ENCODE measurements at places on chromosomes 7 and 10.

GRCh38 chr7:142379201-142379885, 121.5 kb upstream of the PRSS58 start:
- DNase-seq: no peak

GRCh38 chr10:78964274-78964951, 104.4 kb upstream of the ZMIZ1 start:
- no peak for DNase-seq

DNA sequence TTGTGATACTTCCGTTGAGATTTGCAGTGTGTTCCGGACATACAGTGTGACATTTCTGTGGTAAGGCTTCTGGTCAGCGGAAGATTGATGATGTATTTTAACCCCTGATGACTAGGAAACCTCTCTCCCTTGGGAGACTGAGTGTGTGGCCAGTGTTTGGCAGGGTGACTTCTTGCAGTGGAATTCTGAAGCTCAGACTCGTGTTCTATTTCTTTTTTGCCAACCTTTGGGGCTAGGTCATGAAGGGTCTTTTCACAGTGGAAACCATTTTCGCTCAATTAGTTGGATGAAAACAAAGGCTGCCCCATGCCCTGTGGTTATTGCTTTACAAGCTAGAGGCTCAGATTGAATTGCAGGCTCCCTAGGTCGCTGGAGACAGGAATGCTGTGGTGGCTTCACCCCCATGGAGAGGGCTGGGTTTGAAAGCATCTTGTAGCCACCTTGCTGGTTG, 288.9 kb downstream of the BBS9 start:
- DNase-seq: no peak

- DNase-seq: no peak
These were observed 94.2 kb upstream of the IGFBP3 start for GRCh38 chr7:46015107-46015868.

DNA sequence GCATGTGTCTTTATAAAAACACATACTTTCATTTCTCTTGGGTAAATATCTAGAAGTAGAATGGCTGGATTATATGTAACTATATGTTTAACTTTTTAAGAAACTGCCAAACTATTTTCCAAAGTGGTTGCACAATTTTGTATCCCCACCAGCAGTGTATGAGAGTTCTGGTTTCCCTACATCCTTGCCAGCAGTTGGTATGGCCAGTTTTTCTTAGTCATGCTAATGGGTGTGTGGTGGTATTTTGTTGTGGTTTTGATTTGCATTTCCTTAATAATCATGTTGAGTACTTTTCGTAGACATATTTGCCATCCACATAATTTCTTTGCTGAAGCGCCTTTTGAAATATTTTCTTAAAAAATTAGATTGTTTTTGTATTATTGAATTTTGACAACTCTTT, 60.3 kb downstream of the NEUROG3 start:
- DNase-seq: no peak

DNA sequence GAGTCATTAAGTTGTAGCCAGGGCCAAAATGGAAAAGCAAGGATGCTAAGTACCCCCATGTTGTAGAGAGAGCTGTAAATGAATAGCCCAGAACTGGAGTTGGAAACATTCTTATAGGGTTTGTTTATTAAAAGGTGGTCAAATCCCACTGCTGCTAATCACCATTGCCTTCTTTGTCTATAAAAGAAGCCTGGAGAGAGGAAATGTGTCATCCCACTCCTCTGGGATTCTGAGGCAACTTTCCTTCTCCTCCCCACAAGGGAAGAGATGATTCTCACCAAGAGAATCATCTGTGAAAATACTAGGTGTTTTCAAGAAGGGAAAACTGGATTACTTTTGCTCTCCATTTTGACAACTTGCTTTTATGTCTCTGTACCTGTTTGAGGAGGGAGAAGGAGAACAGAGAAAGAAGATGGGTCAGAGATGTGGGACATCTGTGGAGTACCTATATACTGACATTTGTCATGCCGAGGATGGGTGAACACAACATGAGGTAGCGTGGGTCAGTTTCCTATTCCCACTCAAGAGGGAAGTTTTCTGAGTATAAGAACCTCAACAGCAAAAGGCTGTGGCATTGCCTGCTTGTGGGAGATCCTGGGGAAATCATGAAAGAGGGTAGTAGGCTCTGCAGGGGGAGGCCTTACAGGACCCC, 262.2 kb downstream of the KIF20B start:
- DNase-seq: no peak

GRCh38 chr10:114022766-114023597, 20.7 kb upstream of the ADRB1 start:
- DNase-seq: no peak

- no peak for DNase-seq
These were observed 668.3 kb upstream of the FOXK1 start for GRCh38 chr7:4013793-4014192.

DNA sequence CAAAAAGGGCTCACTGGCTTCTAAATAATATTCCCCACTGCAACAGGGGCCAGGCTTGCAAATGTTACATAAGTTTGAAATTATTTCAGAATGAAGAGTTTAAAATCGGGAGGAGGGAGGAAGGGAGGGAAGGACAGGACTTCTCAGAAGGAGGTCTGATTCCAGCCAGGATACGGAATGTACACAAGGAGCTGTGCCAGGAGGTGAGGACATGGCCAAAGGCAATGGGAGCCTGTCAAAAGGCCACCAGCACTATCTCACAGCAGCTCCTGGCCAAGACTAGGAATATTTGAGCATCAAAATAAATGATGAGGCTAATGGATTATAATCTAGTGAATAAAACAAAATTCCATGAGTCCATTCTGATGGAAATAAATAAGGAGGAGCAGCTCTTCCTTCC, 18.6 kb upstream of the DRGX start:
- DNase-seq: no peak

GRCh38 chr7:15751191-15751701, 64.8 kb upstream of the MEOX2 start:
- DNase-seq: no peak

GRCh38 chr7:9013940-9014339, 580.5 kb downstream of the NXPH1 start:
- DNase-seq: no peak

DNA sequence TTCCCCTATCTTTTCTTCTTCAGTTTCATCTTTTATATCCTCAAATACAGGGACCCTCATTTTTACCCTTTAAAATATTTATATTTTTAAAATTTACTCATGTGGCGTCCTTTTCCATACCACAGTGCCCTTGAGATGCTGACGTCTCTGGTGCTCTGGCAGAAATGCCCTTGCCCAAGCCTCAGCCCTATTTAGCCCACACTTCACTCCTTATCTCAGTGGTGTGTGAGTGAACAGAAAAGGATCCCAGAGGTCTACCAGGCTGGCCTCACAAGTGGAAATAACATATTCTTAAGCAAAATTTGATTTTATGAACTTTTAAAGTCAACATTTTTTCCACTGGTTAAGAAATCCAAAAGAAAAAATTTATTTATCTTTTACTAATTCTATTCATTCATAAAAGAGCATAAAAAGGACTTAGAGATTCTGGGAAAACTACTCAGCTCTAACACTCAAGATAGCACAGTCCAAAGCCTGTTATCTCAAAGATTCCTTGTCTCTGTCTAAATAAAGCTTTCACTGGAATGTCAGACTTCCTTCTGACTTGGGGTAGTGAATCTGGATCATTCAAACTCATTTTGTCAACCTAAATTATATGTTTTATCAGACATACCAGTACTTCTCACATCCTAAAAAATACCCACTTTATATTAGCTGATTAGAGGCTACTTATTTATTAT, at the start of gene NEBL:
Gene NEBL (minus strand): TSS at position 166 of the 680 bp plus-strand sequence. CDS start 106 bp downstream, at position 60.
- no peak for DNase-seq

GRCh38 chr7:23014681-23015080, 751 bp upstream of the HYCC1 start:
- DNase-seq: no peak

- peak; percentile 26 for DNase-seq
These were observed 12.3 kb upstream of the ENO4 start for GRCh38 chr10:116836902-116837523.

DNA sequence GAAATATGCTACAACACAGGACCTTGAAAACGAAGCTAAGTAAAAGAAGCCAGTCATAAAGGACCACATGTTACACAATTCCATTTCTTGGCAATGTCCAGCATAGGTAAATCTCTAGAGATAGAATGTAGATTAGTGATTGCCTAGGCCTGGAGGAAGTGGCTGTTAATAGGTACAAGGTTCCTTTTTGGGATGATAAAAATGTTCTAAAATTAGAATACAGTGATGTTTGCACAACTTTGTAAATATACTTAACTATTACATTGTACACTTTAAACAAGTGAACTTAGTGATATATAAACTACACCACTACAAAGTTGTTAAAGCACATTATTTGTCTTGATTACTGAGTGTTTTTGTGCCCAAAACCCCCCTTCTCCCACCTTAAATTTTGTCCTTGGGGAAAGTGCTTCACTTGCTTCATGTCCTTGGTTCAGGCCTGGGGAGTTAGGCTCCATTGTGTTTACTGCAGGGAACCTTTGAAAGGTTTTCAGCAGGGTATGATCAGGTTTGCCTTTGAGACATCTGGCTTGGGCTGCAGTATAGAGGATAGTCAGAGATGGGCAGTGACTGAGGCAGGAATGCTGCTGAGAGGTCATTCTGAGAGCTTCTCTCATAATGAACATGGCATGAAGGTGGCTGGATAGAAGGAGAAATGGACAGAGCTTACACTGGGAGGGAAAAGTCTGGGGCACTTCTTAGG, 1052.6 kb downstream of the REEP3 start:
- no peak for DNase-seq

GRCh38 chr7:136528329-136528728, 340.1 kb upstream of the CHRM2 start:
- DNase-seq: no peak

DNA sequence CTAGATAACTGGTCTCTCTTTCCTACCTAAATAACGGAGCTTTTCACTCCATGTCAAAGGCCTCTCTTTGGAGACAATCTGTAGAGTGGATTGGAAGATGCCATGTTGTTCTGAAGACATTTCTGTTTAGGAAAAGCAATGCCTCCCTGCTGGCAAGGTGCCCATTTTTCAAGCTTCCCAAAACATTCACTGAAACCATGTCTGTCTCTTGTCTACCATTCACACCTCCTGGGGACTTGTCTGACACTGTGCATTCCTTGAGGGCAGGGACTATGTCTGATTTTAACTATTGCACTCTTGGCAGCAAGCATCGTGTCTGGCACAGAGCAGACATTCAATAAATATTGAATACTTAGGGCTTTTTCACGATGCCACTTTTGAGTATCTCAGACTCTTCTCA, 528.9 kb upstream of the NRP1 start:
- DNase-seq: no peak

DNA sequence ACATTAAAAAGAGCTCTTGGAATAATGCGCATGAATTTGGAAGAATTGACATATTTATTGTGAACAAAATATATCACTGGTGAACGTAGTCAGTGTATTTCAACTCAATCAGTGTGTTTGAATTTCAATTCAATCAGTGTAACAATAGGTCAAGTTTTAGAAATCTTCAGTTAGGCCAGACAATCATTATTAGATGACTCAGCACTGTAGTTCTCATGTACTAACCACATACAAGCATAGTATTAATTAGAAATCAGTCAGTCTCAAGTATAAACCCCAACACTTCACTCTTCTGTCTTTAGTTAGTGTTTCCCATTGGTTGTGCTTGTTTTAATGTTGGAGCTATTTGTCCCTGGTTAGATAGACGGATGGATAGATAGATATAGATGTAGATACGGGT, 1247.9 kb downstream of the NXPH1 start:
- no peak for DNase-seq

DNA sequence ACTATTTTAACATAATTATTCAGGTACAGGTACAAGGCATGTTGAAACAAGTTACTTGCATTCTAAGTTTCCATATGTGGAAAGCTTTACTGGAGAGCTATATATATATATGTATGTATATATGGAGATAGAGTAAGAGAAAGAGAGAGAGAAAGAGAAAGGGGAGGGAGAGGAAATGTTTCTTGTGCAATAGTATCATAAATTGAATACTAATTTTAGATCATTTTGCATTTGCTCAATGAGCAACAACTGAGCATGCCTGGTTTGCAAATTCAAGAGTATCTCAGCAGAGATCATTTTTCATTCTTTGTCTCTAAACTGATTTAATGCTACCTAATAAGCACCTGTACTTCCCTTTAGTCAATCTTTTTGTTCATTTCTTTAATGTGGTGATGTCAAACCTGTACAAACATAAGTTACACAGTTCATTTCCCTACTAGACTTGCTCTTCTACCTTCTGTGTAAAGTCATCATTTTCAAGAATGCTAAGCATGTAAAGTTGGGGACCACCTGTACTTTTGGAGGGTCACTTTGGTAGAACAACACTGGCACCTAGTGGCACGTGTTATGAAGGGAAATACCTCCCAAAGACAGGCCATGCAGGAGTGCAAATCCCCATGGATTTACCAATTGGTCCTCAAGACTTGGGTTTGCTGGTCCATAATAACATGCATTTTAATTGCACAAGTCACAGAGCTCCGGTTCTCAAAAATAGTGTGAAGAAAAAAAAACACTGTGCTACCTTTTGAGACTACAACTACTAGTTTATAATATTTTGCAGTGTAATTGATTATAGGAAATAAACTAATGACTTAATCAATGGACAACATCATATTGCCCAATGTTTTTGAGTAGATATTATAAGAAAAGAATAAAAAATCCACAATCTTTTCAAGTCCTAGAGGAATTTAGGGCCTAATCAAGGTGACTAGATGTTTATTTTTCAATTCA, 431.2 kb upstream of the IGFBP3 start:
- no peak for DNase-seq

GRCh38 chr7:45103958-45104843, 7.3 kb downstream of the TBRG4 start:
- DNase-seq: no peak

DNA sequence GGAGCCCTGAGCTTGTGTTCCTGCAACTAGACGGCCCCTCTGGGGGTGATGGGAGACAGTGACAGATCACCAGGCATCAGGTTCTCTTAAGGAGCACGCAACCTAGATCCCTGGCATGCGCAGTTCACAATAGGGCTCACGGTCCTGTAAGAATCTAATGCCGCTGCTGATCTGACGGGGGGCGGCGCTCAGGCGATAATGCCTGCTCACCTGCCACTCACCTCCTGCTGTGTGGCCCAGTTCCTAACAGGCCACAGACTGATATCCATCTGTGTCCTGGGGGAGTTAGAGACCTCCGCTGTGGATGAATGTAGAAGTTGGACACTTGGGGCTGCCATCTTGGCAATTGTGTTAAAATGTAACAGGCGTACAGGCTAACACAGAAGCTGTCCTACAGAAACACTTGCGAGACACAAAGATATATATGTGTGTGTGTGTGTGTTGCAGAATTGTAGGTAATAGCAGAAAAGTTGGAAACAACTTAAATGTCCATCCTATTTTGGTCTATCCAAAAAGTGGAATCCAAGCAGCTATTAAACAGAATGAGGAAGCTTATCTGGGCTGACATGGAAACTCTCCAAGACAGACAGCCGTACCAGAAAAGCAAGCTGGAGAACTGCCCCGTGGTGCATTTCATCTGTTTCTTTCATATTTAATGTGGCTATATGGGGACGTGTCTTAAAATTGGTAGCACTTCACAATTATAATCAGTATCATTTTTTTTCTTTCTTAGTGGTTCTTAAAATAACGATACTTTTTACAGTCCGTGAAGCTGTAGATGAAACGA, 82.8 kb downstream of the MKI67 start:
- DNase-seq: no peak

GRCh38 chr7:84665339-84665738, 470.8 kb upstream of the SEMA3A start:
- no peak for DNase-seq

Data from NCI-H187 treated with DMSO at 0.1 percent for 48 hours (cell line).